ENCODE measurements at places on chromosomes 7 and 10.

DNA sequence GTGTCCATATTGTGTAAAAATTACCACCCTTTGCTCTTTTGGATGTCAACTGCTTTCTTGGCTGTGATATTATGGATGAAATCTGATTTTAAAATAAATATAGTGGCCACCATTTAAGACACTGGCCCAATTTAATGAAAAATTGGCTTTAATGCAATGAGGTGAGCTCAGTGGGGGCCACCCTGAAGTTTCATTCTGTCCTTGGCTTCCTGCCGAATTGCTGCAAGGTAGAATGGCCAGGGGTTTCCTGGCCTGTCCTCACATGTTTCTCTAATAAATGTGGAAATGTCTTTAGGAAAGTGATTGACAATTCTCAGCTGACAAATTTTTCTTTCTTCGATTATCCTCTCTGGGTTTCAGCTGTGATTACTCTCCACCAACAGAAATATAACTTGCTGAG is 36.0 kb downstream of the DYNC1I1 start:
- DNase-seq = no peak

DNA sequence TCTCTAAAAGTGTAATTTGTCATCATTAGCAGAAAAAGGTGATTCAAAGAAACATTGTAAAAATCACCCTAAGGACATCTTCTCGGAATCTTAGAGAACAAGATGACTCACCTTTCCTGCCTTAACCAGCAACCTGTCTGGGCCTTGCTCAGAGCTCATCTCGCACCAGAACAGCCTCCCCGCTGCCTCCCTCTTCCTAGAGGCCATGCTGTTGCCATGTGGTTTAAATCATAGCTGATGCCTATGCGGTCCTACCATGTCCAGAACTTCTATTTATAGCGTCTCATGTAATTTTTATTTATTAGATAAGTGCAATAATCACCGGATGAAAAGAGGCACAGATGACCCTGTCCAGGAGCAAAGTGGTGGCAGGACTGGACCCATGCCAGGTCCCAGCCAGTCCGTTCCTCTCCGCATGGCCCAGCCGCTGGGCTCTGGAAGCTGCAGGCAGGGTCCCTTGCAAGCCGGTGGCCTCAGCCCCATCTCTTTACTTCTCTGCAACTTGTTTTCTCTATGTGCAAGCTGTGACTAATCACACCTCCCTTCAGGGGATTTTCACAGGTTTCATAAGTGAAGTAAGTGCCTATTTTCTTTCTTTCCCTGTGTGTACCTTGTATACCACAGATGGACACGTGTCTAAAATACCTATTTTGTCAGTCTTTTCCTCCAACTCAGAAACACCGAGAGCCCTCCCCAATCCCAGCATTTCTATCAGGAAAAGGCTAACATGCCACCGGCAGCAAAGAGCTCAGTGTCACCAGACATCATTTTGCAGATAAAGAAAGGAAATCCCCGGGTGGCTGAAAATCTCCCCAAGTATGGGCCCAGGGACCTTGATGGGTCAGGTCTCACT is 27.1 kb downstream of the KLF6 start:
- DNase-seq = no peak

- DNase-seq = no peak
Measured at GRCh38 chr7:70694971-70695794, 436.8 kb upstream of the GALNT17 start.

DNA sequence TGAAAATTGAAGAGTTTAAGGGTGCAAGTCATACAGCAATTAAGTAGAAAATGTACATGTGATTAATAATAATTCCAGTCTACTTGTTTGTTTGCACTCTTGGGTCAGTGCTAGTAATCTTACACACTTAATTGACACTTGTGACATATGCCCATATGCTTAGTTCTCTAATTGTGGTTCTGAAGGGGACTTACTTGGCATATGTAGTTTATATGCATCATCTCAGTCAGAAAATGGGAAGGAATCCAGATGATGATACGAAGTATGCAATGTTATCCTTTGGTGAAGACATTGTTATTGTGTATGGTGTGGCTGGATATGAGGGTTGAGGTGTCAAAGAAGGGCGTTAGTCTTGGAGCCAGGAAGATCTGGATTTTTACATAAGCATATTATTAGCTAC is 193.5 kb upstream of the HDAC9 start:
- DNase-seq = no peak

DNA sequence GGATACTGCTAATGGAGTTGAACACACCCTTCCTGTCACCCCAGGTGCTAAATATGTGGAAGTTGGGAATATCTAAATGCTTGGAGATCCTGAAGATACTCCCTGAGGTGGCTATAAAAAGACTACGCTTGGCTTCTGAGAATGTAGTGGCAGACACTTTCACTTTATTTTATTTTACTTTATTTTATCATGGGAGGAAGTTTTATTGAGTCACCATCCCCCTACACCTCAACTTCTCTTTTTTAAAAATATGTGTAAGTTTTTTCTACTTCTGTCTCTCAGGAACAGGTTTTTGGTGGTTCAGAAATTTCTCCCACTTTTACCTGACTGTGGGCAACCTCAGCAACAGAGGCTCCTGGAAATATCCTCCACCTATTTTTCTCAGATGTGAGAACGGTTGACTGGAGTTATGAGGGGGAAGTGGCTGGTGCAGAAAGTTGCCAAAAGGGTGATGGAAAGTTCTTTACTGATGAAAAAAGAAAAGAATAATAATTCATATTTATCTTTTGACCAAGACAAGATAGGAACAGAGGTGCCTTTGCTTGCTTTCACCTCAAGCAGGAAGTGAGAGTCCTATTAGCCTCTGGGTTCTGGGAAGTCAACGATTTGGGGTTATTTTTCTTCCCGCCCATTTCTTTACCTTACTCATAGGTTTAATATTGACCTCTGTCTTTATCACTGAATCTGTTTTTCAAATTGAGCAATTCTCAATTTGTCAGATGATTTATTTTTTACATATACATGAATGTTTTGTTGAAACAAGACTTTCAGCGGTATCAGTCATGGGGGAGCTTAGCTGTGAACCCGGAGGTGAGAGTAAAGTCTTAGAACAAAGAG is 103.6 kb downstream of the AHR start:
- no peak for DNase-seq

GRCh38 chr7:33517191-33517590 is 387.8 kb downstream of the BBS9 start:
- DNase-seq = peak; percentile 71

- no peak for DNase-seq
Measured at GRCh38 chr10:69025370-69025896, 36.8 kb downstream of the KIFBP start.
